ENCODE measurements at places on chromosomes 2 and 18.

DNA sequence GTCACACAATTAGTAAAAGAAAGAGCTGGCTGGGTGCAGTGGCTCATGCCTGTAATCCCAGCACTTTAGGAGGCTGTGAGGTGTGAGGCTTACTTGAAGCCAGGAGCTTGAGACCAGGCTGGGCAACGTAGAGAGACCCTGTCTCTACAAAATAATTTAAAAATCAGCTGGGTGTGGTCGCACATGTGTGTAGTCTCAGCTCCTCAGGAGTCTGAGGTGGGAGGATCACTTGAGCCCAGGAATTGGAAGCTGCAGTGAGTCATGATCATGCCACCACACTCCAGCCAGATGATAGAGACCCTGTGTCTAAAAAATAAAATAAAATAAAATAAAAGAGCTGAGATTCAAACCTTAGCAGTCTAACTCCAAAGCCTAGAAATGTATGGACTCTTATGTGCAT lies 39.0 kb upstream of the NEDD4L start:
- DNase-seq: no peak

GRCh38 chr2:45945302-45945717 lies 293.8 kb downstream of the PRKCE start:
- no peak for DNase-seq

DNA sequence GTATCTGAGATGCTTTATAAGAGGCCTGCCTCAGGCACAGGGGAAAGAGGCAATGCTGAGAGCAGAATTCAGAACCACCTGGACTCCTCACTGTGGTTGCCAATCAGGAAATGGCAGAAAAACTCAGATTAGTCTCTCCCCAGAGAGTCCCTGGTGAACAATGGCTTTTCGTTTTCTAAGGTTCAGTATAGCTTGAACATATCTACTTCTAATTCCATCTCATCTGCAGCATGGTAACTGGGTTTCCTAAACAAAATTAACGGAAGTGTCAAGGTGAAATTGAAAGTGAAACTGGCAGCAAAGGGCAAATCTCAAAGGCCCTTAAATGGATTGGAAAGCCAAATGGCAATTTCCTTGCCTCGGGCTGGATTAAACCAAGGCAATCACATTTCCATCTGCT lies 480.2 kb upstream of the ACVR2A start:
- peak; percentile 24 for DNase-seq

DNA sequence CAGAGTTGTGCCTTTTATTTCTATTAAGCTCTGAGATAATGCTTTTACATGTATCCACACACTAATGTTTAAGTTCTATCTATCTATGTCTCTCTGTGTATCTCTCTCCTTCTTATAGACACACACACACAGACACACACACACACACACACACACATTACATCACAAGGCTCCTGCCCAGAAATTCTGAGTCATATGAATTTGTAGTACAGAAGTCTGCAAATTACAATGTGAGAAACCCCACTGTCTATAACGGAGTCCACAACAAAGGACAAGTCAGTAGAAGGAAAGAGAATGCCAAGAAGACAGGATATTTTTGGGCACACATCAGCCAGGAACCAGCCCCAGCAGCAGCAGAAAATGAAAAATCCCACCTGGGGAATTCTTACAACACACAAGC lies 142.4 kb downstream of the EN1 start:
- DNase-seq: no peak

GRCh38 chr18:50719471-50720324 lies 100.1 kb downstream of the MRO start:
- DNase-seq: no peak
